Left renal pelvis (tissue), 4 donors: ENCODE measurements at places on chromosomes 6 and 20. TPM values are rescaled to one million over a fixed set of nuclear protein-coding genes. Genes with fewer than 3 reads are reported as not detected.
A peak's percentile ranks its signal among the peaks of the same experiment; 100 is the strongest.

Gene NHLRC1
- polyA plus RNA-seq: 2.4 TPM

Gene HAO1
- not detected for polyA plus RNA-seq

DNA sequence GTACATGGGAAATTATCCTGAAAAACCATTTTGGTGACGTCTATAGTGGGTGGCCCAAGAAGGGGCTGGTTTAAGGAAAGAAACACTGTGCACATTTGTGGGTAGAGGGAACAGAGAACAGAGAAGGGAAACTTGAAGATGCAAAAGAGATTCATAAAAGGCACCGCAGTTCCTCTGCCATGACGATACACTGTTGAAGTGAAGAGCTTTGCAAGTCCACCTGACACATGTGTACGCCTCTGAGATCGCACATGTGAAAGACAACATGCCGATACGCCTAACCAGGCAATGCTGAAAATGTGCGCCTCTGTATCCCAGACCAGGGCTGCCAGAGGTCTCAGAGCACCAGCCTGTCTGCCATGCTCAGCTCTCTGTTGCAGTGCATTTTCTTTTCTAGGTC, 180.9 kb downstream of the KIF16B start:
- DNase-seq: no peak

DNA sequence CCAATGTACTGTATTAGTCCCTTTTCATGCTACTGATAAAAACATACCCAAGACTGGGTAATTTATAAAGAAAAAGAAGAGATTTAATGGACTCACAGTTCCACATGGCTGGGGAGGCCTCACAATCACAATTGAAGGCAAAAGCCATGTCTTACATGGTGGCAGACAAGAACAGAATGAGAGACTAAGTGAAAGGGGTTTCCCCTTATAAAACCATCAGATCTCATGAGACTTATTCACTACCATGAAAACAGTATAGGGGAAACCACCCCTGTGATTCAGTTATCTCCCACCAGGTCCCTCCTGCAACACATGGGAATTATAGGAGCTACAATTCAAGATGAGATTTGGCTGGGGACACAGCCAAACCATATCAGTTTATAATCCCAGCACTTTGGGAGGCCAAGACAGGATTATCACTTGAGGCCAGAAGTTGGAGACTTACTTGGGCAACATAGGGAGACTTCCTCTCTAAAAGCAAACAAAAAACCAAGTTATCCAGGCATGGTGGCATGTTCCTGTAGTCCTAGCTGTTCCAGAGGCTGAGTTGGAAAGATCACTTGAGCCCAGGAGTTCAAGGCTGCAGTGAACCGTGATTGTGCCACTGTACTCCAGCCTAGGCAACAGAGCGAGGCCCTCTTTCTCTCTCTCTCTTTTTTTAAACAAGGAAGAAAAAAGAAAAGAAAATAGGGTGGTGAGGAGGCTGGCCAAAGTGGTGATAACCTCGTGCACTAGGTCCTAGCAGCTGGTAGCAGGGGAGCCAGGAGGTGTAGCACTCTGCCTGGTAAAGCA, 22.9 kb upstream of the DDR1 start:
- DNase-seq: no peak

- no peak for DNase-seq
Measured at GRCh38 chr6:22457996-22458395, 111.4 kb upstream of the HDGFL1 start.

DNA sequence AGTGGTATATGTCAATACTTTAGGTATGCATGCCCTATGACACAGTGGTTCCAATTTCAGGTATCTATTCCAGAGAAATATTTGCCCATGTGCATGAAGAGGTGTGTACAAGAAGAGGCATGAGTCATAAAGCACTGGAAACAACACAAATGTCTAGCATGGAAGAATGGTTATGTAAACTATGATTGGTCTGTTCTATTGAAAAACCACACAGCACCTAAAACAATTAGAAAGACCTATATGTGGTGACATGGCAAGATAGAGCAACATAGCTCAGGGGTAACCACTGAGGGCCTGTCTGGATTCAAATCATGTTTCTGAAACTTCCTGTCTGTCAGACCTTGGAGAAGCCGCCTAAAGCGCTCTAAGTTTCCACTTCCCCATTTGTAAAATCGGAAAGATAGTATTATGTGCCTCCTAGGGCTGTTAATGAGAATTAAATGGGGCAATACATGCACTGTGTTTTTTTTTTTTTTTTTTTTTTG, 76.0 kb upstream of the SHLD1 start:
- DNase-seq: no peak

DNA sequence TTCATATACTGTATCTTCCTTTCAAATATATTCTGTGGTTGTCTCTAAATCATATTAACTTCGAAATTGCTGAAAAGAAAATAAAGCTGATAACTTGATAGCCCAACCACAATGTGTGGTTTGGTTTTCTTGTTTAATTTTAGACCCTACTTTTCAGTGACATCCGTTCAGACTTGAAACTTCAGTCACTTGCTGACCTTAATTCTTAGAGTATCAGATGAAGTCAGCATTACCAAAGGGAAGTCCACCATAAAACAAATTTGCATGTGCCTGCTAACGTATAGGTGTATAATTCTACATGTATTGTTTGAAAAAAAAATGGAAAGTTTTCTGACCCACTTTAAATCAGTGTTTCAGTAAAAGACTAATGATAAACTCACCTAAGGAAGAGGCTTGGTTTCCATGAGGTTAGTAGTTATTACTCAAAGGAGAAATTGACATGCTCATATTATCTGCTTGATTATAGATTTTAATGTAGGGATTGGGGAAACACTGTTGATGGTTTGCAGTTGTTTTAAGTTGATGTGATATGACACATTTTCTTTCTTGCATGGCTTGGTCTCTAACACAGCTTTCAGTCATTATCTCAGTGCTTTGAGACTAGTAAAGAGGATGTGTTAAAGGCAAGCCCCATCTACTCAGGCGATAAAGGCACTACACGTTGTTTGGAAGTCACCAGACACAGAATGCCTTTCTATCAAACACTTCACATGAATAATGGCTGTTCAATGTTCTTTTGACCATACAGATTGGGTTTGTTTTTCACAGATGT, 5.2 kb upstream of the IL17A start:
- DNase-seq: no peak

DNA sequence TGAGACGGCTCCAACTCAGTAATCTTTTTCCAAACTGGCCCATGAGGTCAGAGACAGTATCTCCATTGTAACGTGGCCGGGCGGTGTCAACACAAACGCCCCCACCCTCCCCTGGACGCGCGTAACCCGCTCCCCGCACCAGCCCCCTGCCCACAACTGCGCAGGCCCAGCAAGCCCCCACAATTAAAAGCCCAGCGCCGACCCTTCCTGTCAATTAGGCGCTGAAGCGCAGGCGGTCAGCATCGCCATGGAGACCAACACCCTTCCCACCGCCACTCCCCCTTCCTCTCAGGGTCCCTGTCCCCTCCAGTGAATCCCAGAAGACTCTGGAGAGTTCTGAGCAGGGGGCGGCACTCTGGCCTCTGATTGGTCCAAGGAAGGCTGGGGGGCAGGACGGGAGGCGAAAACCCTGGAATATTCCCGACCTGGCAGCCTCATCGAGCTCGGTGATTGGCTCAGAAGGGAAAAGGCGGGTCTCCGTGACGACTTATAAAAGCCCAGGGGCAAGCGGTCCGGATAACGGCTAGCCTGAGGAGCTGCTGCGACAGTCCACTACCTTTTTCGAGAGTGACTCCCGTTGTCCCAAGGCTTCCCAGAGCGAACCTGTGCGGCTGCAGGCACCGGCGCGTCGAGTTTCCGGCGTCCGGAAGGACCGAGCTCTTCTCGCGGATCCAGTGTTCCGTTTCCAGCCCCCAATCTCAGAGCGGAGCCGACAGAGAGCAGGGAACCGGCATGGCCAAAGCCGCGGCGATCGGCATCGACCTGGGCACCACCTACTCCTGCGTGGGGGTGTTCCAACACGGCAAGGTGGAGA, at the start of the genes HSPA1A and HSPA1L:
Gene HSPA1A (plus strand): TSS at position 519 of the 814 bp plus-strand sequence. CDS start 214 bp downstream, at position 733.
Gene HSPA1L (minus strand): TSS at position 259 of the 814 bp plus-strand sequence. CDS start 3,311 bp downstream, outside the sequence.
- DNase-seq: no peak

- no peak for DNase-seq
Measured at GRCh38 chr6:43172104-43173007, 1.3 kb downstream of the SRF start.

GRCh38 chr6:151655099-151655498, 152.4 kb upstream of the ESR1 start:
- no peak for DNase-seq

DNA sequence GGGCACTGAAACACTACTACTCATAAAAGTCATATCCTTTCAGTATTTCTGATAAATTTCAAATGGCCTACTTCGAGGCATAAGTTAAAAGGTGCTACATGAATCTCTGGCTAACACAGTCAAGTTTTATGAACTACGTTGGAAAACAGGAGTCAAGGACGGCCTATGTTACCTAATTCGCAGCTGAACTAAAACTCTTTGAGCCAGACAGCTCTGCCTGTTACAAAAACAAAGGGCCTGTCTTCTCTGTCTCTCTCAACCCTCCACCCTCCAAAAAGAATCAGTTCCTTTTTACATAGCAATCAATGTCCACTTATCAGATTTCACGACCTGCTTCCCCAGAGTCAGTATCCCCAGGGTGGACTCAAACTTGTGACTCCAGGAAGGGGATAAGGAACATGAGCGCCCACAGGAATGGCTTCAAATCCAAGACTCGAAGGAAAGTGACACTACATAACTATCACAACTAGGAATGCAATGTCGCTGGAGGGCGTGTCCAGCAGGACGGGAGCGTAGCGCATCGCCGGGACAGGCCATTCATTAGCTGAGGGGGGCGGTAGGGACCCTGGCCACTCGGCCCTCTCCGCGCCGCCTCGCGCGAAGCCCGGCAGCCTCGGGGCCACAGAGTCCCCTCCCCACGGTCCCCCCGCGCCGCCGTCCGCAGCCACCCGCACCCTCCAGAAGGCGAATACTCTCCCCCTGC, 591 bp downstream of the IBTK start:
- DNase-seq: peak; percentile 59
